ENCODE measurements at places on chromosomes 1 and 21.
A peak's percentile ranks its signal among the peaks of the same experiment; 100 is the strongest.

DNA sequence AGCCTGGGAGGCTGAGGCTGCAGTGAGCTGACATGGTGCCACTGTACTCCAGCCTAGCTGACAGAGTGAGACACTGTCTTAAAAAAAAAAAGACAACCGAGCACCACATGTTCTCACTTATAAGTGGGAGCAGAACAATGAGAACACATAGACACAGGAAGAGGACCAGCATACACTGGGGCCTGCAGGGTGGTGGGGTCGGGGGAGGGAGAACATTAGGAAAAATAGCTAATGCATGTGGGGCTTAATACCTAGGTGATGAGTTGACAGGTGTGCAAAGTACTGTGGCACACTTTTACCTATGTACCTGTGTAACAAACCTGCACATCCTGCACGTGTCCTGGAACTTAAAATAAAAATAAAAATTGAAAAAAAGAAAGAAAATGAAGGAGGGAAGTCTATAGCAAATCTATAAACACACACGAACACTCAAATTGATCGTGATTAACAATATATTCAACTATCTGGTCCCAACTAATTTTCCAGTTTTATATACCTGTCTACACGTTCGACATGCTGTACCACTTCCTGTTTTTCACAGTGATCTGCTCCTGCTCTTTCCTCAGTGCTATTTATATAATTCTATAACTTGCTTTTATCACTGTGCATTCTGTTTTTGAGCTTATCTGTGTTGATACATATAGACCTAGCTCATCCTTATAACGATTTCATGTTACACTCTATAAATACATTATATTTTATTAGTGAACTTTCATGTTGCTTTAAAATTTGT, 27.2 kb downstream of the AK5 start:
- DNase-seq: no peak

DNA sequence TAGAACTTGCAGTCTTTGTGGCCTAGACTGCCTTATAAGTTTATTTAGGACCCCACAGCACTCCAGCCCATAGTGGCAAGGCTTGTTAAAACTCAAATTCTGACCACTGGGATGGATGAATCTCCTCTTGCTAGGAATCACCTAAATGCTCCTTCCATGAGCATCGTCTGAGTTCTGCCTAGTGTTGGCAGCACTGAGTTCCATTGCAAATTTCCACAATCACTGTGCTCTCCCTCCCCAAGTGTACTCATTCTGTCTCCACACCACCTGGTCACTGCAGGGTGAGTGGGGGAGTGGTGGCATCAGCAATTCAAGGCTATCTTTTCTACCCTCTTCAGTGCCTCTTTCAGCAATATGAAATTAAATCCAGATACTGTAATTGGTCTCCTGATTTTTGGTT, 46.7 kb upstream of the PTBP2 start:
- no peak for DNase-seq

DNA sequence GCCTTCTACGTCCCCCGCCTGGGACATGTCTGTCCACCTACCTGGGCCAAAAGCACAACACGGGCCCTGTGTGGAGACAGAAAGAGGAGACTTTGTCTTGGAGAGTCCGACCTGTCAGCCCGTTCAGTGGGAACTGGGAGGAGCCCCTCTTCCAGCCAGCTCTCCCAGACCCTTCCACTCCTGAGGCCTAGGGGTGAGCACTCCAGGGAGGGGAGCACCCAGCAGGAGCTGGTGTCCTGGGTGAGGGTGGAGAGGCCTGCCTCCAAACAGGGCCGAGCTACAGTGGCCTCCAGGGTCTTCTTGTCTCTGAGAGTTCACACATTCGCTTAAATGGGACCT, 546 bp downstream of the SPOCD1 start:
- no peak for DNase-seq

DNA sequence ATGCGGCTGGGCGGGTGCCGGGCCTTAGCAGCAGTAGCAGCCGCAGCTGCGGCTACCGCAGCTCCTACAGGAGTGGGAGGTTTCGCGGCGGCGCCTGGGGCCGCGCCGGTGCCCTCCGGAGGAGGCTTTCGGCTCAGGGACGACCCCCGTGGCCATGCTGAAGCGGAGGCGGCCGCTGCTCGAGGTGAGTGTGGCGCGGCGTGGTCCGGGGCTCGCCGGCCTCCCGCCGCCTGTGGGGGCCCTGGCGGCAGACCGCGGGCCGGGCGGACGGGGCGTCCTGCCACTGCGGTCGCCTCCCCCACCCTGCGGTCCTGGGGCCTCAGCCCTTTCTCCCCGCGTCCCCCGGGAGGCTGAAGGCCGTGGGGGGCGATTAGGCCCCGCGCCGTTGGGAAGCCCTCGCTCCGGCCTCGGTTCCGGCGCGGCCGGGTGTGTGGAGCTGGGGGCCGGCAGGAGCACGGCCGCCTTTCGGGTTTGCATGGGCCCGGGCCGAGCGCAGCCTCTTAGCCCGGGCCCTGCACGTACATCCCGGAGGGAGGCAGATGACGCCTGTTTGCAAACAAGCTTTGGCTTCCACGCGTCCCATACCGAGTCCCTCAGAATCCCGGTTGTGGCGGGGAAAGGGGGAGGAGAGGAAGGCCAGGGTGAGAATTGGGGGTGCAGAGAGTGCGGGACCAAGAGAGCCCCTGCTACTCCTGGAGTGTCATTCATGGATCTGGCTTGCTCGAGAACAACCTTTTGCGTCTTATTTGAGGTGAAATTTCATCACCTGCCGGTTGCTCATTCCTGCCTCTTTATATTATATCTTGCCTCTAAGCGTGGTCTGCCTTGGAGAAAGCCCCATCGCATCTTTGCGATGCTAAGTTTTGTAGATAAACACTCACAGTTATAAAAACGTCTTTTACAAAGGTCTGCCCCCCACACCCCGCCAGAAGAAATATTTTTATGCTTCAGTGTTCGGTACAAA, 613 bp downstream of the ZFYVE9 start:
- DNase-seq: no peak

DNA sequence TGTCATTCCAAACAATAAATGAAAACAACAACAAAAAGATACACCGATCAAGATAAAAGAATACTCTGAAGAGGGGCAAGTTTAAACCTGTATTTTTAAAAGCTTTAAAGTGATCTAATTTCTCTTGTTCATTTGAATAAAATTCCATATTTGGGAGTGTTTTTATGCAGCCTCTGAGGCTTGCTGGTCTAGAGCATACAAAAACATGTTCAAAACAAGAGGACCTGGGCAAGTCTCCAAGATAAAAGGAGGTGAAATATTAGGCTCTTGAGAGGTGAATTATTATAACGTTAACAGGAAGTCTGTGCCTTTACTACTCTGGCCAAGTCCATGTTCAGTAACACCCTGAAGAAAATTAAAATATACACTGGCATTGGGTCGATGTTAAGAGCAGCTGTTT, 20.1 kb downstream of the URB1 start:
- no peak for DNase-seq

DNA sequence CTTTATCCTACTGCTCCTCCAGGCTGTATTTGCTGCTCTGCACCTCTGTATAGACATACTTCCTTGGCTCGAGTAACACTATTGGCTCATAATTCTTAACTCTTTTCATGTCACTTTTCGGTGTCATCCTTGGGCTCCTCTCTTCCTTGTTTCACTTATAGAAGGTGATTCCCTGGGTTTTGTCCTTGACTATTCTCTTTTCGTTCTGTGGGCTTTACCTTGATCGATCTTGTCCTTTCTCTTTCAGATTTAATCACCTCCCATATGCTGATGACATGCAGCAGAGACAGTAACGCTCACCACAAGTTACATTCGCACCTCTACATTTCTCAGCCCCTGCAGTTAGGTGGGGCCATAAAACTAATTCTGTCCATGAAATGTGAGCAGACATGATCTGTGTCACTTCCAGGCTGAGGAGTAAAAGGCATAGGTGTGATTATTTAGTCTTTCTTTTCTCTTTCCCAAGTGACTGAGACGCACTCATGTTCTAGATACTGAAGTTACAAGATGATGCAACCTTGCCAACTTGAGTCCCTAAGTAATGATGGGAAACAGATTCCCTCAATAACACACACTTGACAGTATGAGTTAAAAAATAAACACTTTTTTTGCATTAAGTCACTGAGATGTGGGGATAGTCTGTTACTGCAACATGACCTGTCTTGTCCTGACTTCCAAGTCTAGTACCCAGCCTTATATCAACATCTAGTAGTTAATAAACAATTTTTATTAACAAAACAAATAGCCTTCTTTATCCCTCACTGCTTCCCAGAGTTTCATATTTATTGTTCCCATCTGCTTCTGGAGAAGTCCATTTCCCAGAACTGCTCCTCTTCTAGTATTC, 49.9 kb upstream of the HAO2 start:
- DNase-seq: no peak

DNA sequence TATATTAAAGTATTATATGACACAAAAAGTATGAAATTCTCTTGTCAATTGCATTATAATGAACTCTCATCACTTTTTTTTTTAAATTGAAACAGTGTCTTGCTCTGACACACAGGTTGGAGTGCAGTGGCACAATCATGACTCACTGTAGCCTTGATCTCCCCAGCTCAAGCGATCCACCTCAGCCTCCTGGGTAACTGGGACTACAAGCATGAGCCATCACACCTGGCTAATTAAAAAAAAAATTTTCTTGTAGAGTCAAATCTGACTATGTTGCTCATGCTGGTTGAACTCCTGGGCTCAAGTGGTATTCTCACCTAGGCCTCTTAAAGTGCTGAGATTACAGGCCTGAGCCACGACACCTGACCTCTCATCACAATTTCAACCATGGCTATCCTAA, 259.3 kb downstream of the S1PR1 start:
- DNase-seq: no peak

GRCh38 chr21:45479691-45480675, 62.3 kb downstream of the SLC19A1 start:
- DNase-seq: no peak

GRCh38 chr1:230976825-230977747, 1.6 kb downstream of the TTC13 start:
- DNase-seq: no peak

- DNase-seq: no peak
Measured at GRCh38 chr1:156882543-156882942, 11.0 kb upstream of the PEAR1 start.

- DNase-seq: no peak
Measured at GRCh38 chr1:150730130-150730721, 9.5 kb upstream of the HORMAD1 start.

DNA sequence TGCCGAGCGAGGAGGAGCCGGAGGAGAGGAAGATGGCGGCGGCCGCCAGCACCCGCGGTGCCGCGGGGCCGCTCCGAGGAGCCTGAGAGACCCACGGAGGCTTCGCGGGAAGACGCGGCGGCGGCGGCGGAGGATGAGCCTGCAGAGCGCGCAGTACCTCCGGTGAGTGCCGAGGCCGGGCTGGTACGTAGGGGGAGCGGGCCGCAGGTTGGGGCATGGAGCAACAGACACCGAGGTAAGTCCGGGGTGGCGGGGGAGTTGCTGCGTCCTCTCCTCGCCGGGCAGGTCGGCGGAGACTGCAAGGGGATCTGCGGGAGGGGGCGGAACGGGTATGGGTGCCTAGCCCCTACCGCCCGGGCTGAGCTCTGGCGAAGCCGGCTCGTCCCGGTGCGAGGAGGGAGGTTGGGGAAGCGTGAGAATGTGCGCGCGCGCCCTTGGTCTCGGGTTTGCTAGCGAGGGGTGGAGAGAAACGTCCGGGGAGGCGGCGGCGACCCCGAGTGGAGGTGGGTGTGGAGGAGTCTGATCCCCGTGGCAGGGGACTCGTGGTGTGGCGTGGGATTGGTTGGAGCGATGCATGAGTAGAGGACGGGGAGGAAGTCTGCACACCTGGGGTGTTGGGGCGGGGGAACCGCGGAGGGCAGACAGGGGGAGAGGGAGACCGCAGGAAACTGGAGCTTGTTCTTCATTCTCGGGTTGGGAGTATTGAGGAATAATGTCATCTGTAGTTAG, at the start of gene SMG7:
Gene SMG7 (plus strand): TSS at position 12 of the 729 bp plus-strand sequence. CDS start 122 bp downstream, at position 134.
- peak; percentile 40 for DNase-seq

DNA sequence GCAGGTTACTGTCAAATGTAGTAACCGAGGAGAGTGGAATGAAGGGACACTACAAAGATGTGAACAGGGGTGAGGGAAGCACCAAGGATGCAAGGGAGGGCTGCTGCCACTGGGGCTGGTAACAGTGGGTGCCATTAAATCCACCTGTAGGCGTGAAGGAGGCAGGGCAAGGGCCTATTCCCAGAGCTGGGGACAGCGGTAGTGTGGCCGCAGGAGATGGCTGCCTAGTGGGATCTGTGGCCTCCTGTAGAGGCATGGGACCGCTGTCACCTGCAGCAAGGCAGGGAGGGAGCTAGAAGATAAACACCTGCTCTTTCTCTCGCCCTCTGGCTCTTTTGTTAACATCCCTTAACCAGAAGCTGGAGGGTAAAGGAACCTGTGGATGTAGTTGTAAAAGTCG, 80.5 kb upstream of the CNIH3 start:
- no peak for DNase-seq

- no peak for DNase-seq
Measured at GRCh38 chr1:245656189-245656717, 501.5 kb downstream of the KIF26B start.

DNA sequence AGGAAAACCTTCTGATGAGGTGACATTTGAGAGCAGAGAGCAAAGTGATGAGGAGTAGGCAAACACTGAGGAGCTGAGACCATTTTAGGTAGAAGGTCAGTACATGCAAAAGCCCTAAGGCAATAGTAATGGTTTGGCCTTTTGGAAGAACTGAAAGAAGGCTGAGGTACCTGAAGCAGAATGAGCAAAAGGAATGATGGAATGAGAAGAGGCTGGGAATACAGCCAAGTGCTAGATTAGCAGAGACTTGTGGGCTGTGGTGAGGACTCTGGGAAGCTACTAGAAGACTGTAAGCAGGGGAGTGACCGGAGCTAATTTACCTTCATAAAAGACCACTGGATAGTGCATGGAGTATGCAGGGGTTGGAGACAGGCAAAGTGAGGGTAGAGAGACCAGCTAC, 77.9 kb downstream of the GFI1 start:
- no peak for DNase-seq

GRCh38 chr1:63621698-63622097, 28.5 kb downstream of the PGM1 start:
- no peak for DNase-seq

GRCh38 chr1:244192325-244192724, 141.2 kb downstream of the ZBTB18 start:
- no peak for DNase-seq

DNA sequence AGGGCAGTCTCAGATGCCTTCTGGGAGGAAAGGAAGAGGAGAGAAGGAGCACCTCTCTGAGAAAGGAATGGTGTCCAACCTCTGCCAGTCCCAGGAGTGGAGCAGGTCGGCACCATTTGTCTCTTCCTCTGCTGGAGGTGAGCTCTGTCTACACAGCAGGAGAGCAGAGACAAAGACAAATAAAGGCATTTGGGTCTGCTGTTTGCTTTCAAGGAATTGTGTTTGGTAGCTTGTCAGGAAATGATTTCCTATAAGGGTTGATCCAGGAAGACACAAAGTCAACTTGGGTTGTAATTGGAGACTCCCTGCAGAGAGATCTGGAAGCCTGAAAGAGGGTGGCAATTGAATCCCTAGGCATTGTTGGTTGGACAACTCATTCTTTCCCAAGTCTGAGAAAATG, 34.5 kb upstream of the PLXNA2 start:
- no peak for DNase-seq

- no peak for DNase-seq
Measured at GRCh38 chr21:45356653-45357435, 48.1 kb upstream of the COL18A1 start.

All from activated naive CD4-positive, alpha-beta T cell (primary cell).